IMR-90 (cell line): ENCODE measurements at places on chromosomes 11 and 22. TPM values are rescaled to one million over a fixed set of nuclear protein-coding genes. Genes with fewer than 3 reads are reported as not detected.
A peak's percentile ranks its signal among the peaks of the same experiment; 100 is the strongest.

DNA sequence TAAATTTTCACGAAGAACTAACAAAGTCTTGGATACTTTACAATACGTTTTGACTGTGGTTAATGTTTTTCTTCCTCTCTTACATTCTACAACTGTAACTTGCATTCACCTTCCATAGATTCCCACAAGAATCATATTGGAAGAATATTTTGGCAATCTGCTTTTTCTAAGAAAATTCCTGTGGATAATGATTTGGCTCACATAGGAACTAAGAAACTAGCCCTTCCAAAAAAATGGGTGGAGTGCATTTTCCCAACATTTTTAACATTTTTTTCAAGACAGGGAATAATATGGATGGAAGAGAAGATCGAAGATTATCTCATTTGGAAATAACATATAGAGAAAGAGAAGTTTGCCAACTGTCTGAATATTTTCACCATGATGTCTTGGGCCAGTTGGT, 256.9 kb upstream of the POU2AF2 start:
- H3K27ac ChIP-seq: no peak overlapping the region
- H3K4me1 ChIP-seq: peaks cover 13% of the 10 kb centered on the region
- no peaks in the 10 kb centered on the region for H3K36me3 ChIP-seq
- no peak overlapping the region for H3K4me3 ChIP-seq
- H3K27me3 ChIP-seq: no peaks in the 10 kb centered on the region

GRCh38 chr22:24145446-24146193, 35.7 kb upstream of the SUSD2 start:
- H3K27me3 ChIP-seq: no peaks in the 10 kb centered on the region
- H3K4me3 ChIP-seq: no peak overlapping the region
- DNase-seq: no peak
- peak overlapping the region; percentile 64 for H3K27ac ChIP-seq
- peaks cover 56% of the 10 kb centered on the region for H3K4me1 ChIP-seq

The INPP5J gene
- 0.28 and 0.36 TPM in 2 replicates for total RNA-seq

- H3K36me3 ChIP-seq: no peaks in the 10 kb centered on the region
- H3K4me3 ChIP-seq: no peak overlapping the region
- no peak for DNase-seq
- H3K4me1 ChIP-seq: peaks cover 10% of the 10 kb centered on the region; the same call in 1 of the 2 replicates
These were observed 1.6 kb upstream of the FXYD2 start for GRCh38 chr11:117826190-117826570.

DNA sequence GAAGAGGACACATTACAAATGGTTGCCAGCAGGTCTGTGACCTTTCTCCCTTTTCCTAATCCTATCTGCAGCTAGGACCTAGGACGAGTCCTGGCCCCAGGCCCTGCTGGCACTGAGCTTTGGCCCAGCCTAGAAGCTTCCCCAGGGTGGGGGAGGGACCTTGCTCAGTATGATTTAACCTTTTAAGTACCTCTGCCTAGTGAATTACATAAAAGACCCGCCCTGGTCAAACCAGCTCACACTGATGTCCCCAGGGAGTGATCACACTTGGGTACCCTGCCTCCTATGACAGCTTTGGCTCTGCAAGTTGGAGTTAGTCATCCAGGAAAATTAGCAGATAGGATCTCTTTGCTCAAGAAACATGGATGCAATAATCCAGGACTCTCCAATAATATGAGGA, 21.9 kb downstream of the ASCC2 start:
- H3K27me3 ChIP-seq: no peaks in the 10 kb centered on the region
- peaks cover 49% of the 10 kb centered on the region for H3K36me3 ChIP-seq
- no peak overlapping the region for H3K27ac ChIP-seq
- DNase-seq: no peak
- peaks cover 1% of the 10 kb centered on the region; the same call in 1 of the 2 replicates for H3K4me1 ChIP-seq

The TEX54 gene
- not detected in 2 replicates for total RNA-seq
